ENCODE measurements at places on chromosomes 1 and 21.

GRCh38 chr1:198156111-198156744, 570 bp upstream of the NEK7 start:
- DNase-seq, result peak; percentile 74

DNA sequence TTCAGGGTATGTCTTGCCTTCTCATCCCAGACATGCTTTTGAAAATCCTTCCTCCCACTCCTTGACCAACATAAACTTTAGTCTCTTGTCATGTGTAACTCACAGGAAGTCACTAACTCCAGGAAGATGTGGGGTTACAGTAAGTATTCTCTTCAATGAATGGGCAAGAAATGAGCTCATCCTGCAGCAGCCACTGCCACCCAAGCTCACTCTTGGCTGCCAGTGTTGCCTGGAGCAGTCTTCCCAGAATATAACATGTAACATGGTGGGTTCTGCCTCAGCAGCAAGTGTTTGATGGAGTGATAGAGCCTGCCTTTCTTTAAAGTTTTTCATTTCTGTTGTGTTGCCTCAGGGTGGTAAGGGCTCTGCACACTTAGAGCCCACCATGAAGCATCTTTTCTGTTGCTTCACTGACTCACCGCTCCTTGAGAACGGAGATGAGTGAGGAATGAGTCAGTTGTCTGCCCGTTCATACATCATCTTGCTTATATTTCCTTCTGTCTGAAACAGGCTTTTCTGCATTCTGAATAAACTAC, 187.0 kb downstream of the TPR start:
- DNase-seq, result no peak

- peak; percentile 88 for DNase-seq
Observed at GRCh38 chr1:44730741-44731512, at the start of gene RNU5D-1. Gene RNU5D-1 (minus strand): TSS chr1:44731170.

- DNase-seq, result no peak
Observed at GRCh38 chr1:86259390-86259789, 102.8 kb upstream of the COL24A1 start.

- DNase-seq, result no peak
Observed at GRCh38 chr1:225896494-225896893, 7.5 kb upstream of the LEFTY1 start.

DNA sequence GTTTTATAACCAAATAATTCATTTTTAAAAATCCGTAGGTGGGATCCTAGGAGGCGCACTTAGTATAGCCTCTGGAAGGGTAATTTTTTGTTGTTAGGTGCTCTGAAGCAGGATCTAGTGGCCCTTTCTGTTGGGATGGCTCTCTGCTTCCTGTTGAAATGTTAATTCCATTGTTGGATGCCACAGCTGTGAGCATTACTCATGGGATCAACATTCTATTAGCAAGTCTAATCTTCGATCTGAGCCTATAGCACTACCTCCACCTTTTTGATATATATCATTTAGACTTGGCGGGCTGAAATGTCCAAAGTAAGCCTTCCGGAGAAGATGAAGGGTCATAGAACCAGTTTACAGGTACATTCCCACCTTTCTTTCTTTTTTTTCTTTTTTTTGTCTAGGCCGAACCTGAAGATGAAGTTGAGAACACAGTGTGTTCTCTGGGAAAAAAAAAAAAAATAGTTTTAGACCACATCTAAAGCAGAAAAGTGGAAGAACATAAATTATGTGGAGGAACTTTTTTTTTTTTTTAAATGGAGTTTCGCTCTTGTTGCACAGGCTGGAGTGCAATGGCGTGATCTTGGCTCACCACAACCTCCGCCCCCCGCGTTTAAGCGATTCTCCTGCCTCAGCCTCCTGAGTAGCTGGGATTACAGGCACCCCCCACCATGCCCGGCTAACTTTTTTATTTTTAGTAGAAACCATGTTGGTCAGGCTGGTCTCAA, 1.4 kb downstream of the CXADR start:
- DNase-seq, result no peak

DNA sequence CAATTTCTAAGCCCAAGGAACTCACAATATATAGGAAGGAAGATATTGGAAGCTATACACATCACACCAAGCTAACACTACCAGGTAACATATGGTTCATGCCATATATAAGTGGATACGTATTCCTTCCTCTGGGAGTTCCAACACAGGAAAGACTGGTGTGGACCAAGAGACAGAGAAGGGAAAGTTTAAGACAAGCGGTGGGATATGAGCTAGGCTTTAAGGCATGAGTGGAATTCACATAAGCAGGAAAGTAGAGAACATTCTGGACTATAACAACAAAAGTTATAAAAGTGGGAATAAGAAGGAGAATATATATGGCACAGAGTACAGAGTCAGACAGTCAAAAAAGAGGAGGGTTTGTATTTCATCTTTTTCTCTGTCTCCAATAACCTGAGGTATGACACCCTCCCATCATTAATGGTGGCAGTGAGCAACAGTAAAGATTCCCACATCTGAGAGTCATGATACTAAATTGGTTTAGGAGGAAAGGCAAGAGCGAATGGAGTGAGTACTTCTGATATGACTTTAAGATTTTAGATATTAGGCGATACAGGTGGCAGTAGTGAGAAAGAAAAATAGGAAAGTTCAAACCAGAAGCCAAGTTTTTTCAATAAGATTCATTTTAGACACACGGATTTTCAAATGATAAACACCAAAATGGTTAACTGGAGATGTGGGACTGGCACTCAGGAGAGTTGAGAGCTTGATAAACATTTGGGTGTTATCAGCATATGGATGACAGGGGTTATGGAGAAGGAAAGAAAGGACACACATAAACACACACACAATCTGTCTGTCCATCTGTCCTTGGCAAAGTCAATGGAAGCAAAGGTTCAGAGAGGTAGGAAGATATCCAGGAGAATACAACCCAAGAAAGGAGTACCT, 87.4 kb upstream of the TTC39A start:
- no peak for DNase-seq

DNA sequence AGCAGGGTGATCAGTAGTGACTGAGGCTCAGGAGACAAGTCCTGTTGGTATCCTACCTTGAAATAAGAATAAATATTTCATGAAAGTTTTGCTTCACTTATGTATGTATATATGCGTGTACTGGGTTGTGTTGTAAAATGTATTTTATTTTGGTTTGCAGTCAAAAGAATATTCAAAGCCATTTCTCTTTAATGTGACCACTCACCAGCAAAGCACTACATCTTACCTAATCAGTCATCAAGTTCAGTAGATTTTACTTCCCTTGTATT, 11.0 kb downstream of the SCP2 start:
- no peak for DNase-seq

- no peak for DNase-seq
Observed at GRCh38 chr1:159884296-159884695, 15.7 kb downstream of the CFAP45 start.
